ENCODE measurements at places on chromosomes 2 and 18. TPM values are rescaled to one million over a fixed set of nuclear protein-coding genes. Genes with fewer than 3 reads are reported as not detected.

The ACVR2A gene
- 42.9 TPM for total RNA-seq

- no peak for DNase-seq
Observed at GRCh38 chr18:49646873-49647272, 85.0 kb downstream of the LIPG start.

DNA sequence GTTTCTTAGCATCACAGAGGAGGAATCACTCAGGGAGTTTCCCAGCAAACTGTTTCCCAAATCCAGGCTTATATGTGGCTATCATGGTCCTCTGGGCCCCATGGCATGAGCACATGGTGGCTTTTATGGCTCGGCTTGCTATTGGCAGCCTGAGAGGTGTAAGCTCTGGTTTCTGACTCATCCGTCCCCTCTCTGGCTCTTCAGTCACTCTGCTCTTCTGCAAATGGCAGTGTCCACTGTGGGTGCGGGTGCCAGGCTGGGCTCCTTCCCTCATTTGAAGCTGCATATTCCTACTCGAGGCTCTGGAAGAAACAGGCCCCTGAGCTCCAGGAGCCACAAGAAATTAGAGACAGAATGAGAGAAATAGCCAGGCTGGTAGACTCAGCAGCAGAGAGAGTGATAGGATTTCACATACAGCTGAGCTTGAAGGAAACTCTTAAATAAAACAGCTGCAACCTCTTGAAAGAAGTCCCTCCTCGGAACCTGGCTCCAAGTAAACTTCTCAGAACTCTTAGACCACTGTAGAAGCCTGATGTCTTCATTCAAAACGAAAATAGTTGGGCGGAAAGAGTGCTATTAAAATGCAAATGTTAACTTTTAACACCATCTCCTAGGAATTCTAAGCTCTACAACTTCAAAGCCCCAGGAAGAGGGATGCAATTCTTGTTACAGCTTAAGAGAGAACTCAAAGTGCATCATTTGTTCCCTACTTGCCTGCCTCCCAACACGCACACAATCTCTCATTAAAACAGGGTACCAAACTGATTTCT, 212.6 kb upstream of the SP5 start:
- DNase-seq, result no peak

DNA sequence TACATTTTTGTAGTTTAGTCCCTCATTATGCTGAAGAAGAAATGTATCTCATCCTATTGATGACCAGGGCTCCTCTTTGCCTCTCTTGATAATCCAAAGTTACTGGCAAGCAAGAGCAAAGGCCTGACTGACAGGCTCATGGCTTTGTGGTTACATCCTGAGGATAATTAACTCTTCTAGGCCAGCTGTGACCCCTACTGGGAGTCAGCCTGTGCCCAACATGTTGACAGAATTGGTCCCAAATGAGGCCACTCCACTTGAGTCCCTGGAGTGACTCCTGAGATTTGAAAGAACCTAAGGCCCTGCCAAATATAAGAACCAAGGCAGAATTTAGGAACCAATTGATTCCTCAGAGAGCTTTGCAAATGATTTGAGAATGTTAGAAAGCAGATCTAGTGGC, 973.8 kb upstream of the CELF4 start:
- DNase-seq, result no peak

GRCh38 chr2:48134704-48135103, 228.4 kb upstream of the FBXO11 start:
- DNase-seq, result no peak

DNA sequence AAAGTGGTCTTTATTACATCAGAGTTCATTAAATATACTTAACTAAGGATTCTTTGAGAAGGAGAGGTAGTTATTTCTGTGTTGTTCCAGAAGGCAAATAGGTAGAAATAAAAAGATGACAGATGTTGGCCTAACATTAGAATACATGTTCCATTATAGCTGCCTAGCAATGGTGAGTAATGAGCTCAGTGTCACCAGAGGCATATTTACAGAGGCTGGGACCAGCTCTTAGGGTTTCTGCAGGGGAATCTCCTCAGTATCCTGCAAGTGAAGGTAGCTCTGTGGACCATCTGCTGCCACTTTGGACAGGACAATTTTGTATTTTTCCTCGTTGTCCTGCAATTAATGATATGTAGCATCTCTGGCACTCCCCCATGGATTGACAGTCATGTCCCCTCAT, 416.0 kb downstream of the THSD7B start:
- no peak for DNase-seq

GRCh38 chr2:128451084-128452023, 132.7 kb upstream of the HS6ST1 start:
- DNase-seq, result no peak

All from fibroblast of the aortic adventitia (primary cell).